ENCODE measurements at places on chromosomes 7 and 10.

GRCh38 chr7:104241538-104242209 is 33.9 kb upstream of the ORC5 start:
- DNase-seq, result peak; percentile 65

GRCh38 chr7:112204499-112205342 is 1.5 kb downstream of the DOCK4 start:
- peak; percentile 7 for DNase-seq

DNA sequence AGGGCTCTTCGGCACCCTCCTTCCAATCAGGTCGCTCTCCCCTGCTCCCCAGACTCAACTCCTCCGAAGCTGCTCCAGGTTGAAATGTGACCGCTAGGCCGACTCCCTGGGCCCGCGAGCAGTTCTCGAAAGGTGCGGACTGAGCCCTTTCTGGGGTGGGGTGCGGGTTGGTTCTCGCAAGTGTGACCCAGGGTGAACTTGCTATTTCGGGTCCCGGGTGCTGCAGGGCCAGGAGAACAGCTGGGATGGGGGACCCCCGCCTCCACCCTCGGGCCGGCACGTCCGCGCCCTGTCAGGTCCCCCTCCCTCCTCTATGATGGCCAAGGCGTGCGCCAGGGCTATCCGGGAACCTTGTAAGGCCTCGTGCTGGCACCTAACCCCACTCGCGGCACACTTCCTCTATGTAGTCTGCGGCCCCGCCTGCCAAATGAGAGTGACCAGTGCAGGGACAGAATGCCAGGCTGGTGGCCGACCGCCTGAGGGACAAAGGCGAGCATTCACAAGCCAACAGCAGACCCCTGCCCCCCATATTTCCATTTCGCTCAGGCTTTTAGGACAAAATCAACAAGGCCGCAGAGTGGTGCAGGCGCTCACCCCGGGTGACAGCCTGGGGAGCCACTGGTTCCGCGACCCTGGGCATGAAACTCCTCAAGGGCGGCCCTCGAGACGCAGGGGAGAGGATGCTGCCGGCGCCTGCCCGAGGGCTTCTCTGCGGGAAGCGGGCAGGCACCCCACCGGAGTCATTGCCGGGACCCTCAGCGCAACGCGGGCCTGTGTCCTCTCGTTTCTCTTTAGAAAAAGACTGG is 13.7 kb upstream of the HOXA13 start:
- no peak for DNase-seq

GRCh38 chr10:49178489-49179471 is 9.4 kb downstream of the TMEM273 start:
- no peak for DNase-seq

- DNase-seq, result peak; percentile 72
These were observed 3.8 kb upstream of the ANTXRL start for GRCh38 chr10:46282842-46283574.

GRCh38 chr7:47836080-47836479 is 112.2 kb downstream of the PKD1L1 start:
- DNase-seq, result no peak

GRCh38 chr7:120740348-120740747 is 117.6 kb downstream of the TSPAN12 start:
- no peak for DNase-seq

- no peak for DNase-seq
These were observed 161.9 kb downstream of the BMPER start for GRCh38 chr7:34067005-34067778.

DNA sequence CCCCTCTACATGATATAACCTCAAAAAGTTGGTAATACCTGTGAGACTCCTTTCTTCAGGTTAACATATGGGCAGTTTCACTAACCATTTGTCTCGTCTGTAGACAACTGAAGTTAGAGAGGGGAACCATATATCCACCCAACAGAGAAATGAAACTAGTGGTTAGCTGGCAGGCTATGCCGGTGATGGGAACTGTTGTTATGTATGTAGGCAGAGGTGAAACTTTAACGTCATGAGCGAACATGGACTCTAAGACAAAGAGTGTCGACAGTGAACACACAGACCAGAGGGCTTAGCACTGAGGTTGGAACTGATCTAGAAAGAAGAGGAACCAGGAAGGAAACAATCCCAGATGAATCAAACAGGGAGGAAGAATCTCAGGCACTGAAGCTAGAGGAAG is 112.4 kb downstream of the ELMO1 start:
- no peak for DNase-seq

DNA sequence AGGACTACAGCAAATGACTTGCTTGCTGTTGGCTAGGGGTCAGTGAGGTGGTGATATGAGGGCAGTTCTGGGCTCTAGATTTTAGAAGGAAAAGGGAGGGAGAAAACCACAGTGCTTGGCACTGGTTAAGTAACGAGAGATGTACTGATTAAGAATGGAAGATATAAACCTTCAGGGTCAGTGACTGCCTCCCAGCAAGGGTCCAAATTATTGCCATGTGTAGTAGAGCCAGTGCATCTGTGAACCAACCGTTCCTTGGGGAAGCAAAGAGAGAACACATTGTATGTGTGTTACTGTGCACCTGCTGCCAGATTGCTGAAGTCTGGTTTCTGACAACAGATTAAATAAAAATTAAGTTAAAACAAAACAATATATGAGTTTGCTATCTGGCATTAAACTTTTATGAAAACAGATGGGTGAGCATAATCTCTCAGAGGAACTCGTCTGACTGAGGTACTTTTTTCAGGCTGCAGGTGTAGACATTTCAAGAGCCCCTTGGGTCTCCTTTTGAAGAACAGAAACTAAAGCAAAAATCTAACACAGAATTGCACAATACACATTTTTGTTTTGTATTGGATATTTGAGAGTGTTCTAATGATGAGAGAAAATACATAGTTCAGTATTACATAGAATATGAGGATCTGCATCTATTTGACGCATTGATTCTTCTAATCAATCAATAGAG is 1120.6 kb downstream of the SORCS3 start:
- no peak for DNase-seq

GRCh38 chr7:127396184-127396583 is 3.7 kb upstream of the ZNF800 start:
- DNase-seq, result peak; percentile 9

Measured in fibroblast of skin of back (primary cell).